Body of pancreas (tissue), 4 donors: ENCODE measurements at places on chromosomes 7 and 10.

DNA sequence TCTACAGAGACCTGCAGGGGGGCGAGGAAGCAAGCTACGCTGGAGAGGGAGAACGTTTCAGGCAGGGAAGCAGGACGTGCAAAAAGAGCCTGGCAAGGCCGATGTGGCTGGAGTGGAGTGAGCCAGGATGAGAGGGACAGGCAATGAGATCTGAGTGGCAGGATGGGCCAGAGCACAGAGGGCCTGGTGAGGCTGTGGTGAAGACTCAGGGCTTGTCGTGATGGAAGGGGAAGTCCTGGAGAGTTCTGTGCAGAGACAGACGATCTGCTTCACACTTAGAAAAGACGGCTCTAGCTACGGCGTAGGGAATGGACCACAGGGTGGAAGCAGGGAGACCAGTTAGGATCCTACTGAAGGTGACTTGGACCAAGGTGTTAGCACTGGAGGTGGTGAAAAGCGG lies 87.0 kb downstream of the SH3PXD2A start:
- no peak for DNase-seq

DNA sequence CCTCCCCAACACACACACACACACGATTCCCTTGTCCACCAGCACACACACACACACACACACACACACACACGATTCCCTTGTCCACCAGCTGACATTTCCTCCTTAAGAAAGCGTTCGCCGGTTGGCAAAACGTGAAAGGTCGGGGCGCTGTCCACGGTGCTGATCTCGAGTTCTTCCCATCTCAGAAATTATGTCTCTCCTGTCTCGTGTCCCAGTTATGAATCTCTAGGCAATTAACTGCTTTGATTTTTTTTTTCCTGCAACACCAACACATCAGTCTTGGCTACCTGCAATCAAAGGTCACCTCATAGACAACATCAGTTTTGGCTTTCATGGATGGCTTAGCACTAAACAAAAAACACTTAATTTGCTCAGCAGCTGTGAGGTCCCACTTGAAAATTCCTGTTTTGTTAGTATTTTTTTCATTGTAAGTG lies 1.9 kb downstream of the INA start:
- DNase-seq: peak; percentile 24

DNA sequence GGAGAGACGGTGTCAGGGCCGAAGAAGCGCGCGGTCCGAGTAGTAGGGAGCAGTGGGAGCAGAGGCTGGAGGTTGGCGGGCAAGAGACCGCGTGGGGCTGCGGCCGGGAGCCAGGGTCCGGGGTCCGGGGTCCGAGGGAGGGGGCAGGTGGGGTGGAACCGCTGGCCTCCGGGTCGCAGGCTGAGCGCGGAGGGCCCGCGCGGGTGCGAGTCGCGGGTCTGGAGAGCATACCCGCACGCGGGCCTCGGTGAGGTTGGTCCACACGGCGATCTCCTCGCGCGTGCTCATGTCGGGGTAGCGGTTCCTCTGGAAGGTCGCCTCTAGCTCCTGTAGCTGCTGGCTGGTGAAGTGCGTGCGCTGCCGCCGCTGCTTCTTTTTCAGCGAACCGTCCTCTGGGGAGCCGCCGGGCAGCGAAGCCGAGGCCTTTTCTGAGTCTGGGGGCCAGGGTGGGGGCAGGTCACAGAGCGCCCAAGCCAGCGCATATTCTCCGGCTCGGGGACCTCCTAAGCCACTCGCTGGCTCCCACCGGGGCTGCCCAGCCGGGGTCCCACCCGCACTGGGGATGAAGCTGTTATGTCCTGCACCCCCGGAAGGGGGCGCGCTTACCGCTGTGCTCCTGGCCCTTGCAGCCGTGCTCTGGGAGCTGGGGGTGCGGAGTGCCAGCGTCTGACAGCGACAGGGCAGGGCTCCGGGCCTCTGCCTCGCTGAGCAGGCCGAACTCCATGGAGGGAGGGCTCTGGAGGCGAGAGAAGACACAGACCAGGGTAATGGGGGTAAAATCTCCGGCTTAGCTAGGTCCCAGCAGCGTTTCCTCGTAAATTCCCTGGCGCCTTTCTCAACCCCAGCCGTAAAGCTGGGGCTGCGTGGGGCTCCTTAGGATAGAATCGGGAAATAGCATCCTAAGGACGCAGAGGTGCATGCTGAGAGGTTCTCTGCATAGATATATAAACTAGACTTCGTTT lies 5.5 kb downstream of the ELOVL3 start:
- DNase-seq: peak; percentile 58

- DNase-seq: no peak
These were observed 208.6 kb downstream of the PTPRN2 start for GRCh38 chr7:158378978-158379377.

- DNase-seq: no peak
These were observed 73.9 kb downstream of the NRP1 start for GRCh38 chr10:33260403-33261149.

GRCh38 chr7:29639886-29640595 lies 76.4 kb downstream of the PRR15 start:
- DNase-seq: no peak

DNA sequence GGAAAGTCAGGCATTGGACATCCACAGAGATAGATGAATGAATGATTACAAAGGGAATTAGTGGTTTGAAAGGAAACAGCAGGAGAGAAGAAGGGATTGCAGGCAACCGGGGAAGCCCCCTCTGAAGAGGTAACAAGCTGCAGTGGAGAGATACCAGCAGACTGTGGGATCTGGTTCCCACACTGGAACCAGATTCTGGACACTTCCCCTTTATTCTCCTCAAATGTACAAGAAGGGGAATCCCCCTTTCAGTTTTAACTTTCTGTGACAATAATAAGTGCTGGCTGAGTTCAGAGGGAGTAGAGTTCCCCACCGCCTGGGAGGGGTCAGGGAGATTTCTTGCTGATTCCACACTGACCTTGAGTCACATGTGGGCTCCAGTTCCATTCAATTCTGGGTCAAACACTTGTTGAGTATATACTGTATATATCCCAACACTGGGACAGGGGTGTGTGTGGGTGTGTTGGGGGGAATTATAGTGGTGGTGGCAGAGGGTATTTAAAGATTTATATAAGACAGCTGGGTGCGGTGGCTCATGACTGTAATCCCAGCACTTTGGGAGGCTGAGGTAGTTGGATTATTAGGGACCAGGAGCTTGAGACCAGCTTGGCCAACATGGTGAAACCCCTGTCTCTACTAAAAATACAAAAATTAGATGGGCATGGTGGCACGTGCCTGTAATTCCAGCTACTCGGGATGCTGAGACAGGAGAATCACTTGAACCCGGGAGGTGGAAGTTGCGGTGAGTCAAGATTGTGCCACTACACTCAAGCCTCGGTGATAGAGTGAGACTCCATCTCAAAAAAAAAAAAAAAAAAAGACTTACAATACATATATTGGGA lies 16.5 kb upstream of the DDIT4 start:
- DNase-seq: no peak

DNA sequence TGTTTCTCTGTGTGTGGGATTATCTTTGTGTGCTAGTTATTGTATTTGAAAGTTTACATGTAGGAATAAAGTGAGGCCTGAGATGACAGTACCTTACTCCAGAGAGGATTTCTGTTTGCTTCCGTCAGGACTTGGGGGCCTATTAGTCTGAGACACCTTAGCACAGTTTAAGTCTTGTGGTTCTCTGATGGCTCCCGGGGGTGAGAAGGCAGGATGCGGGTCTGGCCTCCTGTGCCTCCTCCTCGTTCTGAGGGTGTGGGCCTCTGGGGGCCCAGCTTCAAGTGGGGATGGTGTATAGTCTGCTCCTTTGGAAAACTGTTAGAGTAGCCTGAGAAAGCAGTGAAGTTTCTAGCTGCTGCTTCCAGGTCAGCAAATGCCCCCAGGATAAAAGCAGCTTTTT lies 12.4 kb downstream of the MTURN start:
- no peak for DNase-seq

GRCh38 chr10:43424416-43424815 lies 12.5 kb upstream of the ZNF487 start:
- no peak for DNase-seq

DNA sequence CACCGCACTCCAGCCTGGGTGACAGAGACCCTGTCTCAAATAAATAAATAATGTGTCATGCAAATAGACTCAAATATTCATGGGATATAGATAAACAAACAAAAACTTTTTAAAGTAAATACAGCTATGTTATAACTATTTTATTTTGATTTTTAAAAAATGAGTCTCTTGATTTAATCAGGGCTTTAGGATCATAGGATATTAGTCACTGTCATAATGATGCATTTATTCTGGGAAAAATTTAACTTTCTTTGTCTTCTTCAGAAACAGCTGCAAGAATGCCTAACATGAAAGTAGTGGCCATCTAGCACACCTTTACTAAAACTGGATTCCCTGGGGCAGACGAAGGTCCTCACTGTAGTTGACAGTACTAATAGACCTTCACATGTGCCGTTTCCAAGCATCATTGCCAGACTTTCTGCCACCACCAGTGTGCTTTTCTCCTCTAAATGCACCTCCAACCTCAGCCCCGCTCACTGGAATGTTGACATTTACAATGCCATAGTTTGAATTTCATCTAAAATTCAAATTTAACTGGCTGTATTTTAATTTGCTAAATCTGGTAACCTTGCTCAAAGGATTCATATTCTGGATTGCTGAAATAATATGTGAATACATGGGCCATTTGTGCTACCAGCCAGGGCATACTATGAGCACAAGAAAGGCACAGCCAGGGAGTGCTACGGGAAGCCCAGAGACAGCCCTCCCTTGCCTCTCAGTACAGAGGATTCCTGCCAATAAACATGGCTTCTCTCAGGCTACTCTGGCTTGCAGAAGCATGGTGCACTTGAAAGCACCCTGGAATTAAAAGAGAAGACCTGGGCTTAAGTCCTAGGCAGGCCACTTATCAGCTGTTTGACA lies 63.4 kb upstream of the ADO start:
- no peak for DNase-seq

GRCh38 chr10:8304861-8305260 lies 250.4 kb downstream of the GATA3 start:
- no peak for DNase-seq

GRCh38 chr7:111753968-111754367 lies 191.7 kb upstream of the IMMP2L start:
- no peak for DNase-seq

DNA sequence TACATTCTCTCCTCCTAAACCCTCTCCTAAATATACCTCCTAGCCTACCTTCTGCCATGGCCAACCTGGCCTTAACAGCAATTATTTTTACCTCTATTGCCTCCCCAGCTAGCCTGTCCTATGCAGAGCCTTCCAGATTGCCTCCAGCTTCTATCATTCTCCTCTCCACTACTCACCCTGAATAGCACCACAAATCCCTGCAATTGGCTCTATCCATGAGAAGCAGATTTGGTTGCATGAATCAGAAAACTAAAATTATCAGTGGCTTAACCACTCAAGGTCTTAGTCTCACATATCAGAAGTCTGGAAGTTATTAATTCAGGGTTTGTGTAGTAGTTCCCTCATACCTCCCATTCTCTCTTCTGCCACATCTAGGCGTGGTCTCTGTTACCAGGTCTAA lies 120.3 kb upstream of the CACUL1 start:
- DNase-seq: no peak

DNA sequence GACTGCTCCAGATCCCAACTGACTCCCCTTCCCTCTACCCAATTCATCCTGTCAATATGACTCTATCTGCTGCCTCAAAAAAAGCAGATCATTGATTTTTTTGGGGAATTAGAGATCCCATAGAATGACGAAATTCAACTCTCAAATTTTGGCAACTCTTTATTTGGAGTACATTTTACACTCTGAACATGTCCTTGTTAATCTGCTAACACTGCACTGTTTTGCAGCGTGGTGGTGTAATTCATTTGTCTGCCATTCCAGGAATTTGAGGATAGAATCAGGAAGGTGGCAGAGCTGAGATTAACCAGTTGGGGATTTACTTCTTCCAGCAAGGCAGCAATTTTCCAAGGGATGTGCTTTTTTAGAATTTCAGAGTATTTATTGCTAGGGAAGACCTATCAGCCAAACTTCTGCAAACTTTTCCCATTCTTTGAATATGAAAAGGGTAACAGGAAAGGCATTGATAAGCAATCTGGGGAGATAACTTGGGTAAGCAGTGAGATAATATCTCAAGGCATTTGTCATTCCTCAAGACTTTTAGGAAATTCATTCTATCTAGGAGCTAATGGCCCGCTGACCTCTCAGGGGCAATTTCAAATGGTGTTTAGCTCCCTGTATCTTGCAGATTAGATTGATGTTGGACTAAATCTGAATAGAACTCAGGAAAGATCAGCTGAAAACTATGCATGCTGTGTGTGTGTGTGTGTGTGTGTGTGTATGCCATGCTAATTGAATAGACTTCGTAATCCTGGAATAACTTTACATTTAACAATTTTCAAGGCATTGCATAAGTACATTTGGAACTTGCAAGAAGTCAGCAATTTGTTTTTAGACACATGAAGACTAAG lies 9.7 kb downstream of the BAMBI start:
- DNase-seq: no peak

DNA sequence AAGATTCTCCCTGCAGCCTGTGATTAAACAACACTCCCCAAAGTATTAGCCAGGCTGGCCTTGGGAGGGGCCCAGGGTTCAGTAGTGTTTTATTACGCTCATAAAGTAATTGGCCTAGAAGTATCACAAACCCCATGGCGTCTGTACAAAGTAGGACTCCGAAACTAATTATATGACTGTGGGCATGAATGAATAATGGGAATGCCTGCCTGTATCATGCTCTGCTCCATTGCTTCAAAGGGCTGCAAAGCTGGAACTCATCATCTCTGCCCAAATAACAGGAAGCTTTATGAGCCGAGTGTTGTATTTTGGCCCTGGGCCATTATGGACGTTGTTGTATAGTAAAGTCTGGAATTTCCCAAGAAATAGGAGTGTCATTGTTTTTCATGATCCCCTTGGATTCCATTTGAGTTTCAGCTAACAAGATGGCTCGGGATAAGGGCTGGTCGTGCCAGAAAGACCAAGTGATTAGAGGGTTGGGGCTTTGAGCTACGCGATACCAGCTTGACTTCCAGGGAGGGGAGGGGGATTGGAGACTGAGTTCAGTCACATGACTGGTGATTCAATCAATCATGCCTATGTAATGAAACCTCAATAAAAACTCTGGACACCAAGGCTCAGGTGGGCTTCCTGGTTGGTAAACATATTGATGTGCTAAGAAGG lies 65.3 kb upstream of the NPTX2 start:
- DNase-seq: no peak

DNA sequence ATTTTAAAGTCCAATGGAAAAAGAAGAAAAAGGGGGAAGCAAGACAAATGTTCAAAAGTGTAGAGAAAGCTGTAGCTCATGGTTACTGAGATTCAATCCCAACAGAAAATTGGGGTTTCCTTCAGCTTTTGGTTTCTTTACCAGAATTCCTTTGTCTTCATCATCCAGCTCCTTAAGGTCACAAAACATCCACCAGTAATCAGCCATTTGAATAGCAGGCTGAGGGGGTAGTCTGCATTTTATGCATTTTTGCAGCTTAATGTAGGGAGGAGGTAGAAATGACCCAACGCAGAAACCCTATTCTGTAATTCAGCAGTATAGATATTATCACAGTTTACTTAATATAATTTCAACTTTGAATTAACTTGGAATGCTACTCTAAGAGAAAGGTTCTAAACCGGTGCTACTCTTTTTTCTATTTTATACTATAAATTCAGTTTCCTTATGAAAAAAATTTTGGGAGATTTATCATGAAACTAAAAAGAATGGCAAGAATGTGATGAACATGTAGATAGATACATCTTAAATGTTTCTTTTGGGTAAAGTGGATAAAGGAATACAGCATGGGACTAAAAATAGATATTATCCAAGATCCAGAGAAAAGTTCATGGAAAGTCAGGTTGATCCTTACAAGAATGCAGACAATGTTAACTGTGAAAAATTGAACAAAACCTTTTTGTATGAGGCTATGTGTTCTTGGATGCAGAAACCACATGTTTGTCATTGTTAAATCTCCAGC lies 596.9 kb downstream of the PHTF2 start:
- no peak for DNase-seq
